GM10248 (cell line): ENCODE measurements at places on chromosomes 13 and 19.

DNA sequence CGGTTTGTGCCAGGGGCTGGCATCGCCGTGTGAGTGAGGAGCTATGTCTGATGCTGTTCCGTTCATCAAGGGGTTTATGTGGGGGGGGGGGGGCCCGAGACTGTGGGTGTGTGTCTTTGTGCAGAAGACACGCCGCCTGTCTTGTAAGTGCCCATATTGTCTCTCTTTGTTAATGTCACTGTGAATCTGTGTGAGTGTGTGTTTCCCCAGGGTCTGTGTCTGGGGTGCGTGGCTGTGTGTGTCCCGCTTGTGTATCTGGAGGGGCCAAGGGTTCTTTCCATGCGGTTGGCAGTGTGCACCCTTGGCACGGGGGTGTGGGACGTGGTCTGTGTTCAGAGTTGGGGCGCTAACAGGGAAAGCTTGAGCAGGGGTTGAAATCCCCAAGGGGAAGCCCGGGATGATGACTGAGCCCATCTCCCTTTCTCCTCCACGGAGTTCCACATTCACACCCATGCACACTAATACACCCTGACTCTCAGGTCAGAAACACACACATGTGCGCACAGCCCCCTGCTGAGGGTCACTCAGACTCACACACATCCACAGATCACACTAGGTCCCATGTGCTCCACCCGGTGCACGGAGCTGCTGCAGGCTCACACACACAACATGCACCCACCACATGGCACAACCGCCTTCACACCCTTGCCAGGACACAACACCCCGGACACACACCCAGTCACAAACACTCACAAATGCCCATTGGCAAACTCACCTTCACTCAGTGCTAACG lies 1.8 kb downstream of the NCAN start:
- DNase-seq = no peak

DNA sequence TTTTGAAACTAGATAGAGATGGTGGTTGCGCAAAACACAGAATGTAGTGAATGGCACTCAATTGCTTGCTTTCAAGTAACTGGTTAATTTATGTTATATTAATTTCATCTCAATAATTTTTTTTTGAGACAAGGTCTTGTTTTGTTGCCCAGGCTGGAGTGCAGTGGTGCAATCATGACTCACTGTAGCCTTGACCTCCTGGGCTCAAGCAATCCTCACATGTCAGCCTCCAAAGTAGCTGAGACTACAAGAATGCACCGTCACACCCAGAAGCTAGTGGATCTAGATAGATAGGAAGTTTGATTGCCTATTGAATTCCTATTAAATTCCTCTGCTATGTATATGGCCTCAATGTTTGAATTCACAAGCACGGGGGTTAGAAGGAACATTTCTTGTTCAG lies 26.4 kb upstream of the ADGRE2 start:
- no peak for DNase-seq

GRCh38 chr13:106533943-106534638 lies 1.4 kb downstream of the EFNB2 start:
- DNase-seq = peak; percentile 17

DNA sequence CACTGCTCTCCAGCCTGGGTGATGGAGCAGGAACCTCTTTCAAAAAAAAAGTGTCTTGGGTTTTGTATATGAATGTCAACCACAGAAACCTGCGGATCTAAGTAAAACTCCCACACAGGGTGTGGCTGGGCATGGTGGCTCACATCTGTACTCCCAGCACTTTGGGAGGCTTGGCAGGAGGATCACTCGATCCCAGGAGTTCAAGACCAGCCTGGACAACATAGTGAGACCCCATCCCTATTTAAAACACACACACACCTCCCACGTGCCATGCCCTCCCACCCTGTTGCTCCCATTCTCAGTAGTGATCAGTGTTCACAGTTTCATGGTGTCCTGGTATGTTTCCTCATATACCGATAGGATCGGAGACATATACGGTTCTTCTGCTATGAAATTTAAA lies 9.2 kb downstream of the TMED1 start:
- no peak for DNase-seq

DNA sequence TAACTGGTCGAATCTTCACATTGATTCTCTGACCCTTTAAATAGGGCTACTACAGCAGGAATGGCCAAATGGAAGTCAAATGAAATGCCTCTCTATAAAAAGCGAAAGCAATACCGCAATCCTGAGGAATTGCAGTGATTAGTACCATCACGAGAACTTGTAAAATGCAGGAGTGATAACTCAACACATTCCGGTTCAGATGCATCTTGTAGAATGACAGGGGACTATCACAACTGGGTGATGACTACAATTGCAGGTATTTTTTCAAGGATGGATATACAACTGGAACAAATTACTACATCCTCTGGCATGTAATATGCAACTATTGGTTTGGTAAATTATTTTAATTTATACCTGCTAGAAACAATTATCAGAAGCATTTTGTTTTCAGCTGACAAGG lies 140.4 kb downstream of the PCDH20 start:
- no peak for DNase-seq

DNA sequence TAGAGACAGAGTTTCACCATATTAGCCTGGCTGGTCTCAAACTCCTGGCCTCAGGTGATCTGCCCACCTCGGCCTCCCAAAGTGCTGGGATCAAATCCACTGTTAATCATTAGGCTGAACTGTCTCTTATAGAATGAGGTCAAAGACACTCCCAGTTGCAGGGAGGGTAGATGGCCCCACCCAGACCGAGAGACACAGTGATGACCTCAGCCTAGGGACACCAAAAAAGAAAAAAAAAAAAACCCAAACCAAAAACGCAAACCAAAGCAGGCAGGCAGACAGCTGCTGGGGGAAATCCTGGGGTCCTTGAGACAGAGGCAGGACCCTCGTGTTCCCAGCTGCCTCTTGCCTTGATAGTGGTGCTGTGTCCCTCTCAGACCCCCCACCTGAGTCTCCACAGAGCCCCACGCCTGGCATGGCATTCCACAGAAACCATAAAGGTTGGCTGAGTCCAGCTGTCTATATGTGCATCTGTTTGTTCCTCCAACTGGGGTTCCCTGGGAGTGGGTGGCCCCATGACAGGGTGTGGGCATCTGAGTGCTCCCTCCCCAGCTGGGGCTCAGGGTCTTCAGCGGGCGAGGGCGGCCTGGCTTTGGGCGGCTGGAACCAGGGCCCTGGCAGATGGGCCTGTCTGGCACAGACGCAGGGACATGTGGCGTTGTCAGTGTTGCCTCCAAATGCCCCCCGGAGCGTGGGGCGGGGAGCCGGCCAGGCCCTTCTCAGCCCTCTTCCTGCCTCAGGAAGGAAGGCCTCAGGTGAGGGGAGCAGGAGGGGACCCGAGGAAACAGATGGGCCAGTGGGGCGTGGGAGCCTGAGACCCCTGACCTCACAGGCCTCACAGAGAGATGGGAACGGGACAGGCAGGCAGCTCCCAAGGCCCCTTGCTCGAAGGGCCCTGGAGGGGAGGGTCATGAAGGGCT lies 5.2 kb downstream of the DAND5 start:
- DNase-seq = no peak

GRCh38 chr19:14369399-14370168 lies 11.7 kb upstream of the ADGRE5 start:
- peak; percentile 32 for DNase-seq

GRCh38 chr13:92589955-92590354 lies 636.7 kb upstream of the GPC6 start:
- DNase-seq = no peak

DNA sequence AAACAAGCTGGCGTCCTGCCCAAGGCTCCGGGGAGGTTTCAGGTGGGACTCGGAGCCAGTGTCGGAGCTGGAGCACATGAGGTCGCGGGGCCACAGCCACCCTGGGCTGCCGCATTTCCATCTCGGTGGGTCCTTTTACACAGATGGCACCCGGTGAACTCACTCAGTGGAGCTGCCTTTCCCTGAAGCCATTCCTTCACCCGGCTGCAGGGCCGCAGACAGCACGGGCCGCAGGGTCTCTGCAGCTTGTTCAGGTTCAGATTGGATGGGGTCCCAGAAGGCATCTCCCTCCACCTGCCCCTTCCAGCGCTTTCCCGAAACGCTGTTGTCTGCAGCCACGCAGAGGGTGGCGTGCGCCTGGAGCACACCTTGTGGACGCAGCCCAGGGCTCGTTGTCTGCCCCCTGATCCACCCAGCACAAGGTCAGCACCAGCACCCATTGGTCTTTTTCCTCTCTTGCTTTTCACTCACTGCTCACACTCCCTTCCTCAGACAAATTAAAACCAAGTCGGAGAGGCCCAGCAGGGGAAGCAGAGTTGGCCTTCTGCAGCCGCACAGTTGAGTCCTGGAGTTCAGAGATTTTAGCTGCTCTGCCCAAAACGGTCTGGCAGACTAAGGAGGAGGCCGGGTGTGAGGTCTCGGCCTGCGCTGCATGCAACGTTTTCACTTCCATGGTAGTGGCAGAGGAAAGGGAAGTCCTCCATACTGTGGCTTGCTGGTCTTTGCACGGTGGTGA lies 18.1 kb downstream of the MCF2L start:
- DNase-seq = no peak
